ENCODE measurements at places on chromosomes 7 and 10.

GRCh38 chr7:152312316-152312715, 123.5 kb downstream of the KMT2C start:
- DNase-seq = no peak

DNA sequence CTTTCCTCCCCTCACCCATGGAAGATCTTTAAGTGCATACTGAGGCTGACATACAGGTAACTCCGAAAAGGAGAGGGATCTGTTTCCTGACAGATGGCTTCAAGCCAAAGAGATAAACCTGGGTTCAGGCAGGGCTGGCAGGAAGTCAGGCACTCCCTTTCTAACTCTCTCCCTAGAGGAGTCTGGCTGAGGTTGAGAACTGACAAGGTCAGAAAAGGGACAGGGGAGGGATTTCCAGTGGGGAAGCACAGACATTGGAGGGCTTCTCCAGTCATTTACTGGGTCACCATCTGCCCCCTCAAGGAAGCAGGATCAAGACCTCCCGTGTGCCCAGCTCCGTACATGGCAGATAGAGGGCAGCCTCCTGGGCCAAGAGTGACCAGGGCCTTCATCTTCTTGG, 31.6 kb downstream of the TLX1 start:
- DNase-seq = peak; percentile 6

DNA sequence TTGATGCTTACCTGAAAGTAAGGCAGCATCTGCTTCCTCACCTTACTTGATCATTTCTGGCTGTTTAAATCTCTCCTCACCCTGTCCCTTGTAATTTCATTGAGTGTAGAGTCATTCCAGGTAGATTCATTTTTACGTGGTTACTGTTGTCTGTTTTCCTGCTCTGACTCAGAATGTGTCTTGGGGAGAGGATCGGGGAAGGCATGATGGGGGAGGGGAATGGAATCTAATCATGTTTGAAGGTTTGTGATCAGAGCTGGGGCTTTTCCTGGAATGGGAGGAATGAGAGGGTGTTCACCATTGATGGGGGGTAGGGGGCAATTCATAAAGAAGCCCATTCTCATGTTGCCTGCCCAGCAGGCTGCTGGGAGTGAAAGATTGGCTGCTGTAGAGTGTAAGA, 18.7 kb downstream of the SEC24C start:
- no peak for DNase-seq

GRCh38 chr7:128703609-128704241, 31.6 kb downstream of the GARIN1A start:
- DNase-seq = no peak

DNA sequence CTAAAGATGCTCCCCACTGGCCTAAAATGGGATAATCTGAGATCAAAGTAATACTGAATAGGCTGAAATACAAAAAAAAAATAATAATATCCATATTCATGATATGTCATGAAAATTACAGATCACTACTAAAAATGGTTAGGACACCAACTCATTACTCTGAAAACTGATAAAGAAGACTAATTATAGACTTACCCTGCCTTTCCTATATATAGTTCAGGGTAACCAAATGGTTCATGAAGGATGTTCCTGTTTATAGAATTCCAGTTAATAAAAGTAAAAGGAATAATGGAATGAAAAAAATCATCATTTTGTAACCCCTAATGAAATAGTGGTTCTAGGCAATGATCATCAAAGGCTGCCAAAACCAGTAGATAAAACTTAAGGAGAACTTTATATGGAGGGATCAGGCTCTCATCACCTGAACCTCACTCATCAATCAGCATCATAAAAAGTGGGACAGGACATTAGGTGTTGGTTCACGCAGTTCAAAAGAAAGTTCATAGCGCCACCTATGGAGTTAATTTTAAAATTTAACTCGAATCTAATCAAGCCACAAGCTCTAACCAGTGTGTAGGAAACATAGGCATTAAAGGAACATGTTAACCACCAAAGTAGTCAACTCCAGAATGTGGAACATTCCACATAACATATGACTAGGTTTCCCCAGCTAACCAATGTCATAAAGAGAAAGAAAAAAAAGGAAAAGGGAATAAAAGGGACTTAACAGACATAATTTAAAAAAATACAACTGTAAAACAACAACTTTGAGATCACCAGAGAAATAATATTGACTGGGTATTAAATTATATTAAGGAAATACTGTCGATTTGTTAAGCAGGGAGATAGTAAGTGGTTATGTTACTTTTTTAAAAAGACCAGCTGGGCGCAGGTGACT, 35.7 kb downstream of the P4HA1 start:
- peak; percentile 46 for DNase-seq

Data from HEK293T (cell line).